AG09319 (cell line): ENCODE measurements at places on chromosomes 5 and 9.
A peak's percentile ranks its signal among the peaks of the same experiment; 100 is the strongest.

DNA sequence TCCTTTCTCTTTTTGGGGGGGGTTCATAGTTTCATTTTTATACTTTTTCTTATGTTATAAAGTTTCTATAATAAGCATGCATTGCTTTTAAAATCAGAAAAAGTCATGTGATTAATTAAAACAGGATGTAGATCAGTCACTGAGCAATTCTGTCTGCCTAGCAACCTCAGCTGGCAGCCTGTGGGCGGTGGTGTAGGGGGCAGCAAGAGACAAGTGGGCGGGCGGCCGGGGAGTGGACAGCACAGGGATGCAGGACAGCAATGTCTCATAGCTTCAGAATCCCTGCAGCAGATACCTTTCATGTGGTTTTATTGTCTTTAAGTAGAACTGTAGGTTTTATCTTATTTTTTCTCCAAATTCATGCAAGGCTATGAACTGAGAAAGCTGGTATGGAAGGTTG, 101.9 kb upstream of the S1PR3 start:
- DNase-seq, result no peak

- DNase-seq, result no peak
These were observed at the start of gene HTR4 for GRCh38 chr5:148653836-148654781. HTR4 (minus strand) TSS chr5:148654527; CDS start chr5:148637014, 17,513 bp downstream.

- DNase-seq, result no peak
These were observed 449.6 kb upstream of the BRINP1 start for GRCh38 chr9:119818726-119819435.

DNA sequence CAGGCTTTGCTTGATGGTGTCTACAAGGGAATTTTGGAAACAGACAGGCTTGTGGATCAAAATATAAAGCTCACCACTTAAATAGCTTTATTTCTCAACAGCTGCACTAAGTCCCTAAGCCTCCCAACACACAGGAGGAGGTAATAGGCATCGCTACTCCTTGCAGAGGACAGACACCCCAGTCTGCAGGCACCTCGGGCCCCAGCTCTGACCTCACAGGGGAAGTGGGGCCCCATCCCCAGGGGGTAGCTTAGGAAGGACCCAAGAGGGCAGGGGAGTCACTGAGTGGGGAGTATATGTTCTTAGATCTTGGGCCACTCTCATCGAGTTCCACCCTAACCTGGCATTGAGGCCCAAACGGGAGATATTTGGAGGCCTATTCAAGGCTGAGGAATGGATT, 66.7 kb upstream of the XPA start:
- no peak for DNase-seq

- DNase-seq, result no peak
These were observed 15.0 kb downstream of the FER start for GRCh38 chr5:108762660-108763059.

DNA sequence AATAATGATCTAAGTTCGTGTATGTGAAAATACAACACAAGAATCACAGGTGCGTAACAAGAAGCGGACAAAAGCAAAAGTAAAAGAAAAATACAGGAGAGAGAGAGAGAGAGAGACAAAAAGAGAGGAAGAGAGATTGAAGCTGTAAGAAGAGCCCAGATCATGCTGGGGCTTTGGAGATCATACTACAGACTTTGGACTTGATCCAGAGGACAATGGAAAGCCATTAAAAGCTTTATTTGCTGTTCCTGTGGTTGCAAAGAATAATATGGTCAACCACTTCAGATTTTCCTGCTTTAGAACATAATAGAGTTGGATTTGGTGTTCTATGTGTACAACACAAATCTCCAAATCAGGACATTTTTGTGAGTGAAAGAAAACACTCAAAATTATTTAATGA, 561.4 kb downstream of the CAAP1 start:
- DNase-seq, result no peak

GRCh38 chr5:116446356-116447005, 128.1 kb downstream of the SEMA6A start:
- no peak for DNase-seq

DNA sequence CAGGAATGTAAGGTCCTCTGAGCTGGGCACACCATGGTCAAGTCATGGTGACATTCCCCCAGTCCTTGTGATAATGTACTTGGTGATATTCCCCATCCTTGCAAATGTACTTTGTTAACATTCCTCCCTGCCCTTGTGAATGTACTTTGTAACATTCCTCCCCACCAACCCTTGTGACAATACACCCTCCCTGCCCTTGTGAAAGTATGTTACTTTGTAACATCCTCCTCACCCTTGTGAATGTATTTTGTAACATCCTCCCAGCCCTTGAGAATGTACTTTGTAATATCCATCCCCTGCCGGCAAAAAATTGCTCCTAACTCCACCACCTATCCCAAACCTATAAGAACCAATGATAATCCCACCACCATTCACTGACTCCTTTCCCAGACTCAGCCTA, 53.3 kb downstream of the RAPGEF6 start:
- DNase-seq, result no peak

DNA sequence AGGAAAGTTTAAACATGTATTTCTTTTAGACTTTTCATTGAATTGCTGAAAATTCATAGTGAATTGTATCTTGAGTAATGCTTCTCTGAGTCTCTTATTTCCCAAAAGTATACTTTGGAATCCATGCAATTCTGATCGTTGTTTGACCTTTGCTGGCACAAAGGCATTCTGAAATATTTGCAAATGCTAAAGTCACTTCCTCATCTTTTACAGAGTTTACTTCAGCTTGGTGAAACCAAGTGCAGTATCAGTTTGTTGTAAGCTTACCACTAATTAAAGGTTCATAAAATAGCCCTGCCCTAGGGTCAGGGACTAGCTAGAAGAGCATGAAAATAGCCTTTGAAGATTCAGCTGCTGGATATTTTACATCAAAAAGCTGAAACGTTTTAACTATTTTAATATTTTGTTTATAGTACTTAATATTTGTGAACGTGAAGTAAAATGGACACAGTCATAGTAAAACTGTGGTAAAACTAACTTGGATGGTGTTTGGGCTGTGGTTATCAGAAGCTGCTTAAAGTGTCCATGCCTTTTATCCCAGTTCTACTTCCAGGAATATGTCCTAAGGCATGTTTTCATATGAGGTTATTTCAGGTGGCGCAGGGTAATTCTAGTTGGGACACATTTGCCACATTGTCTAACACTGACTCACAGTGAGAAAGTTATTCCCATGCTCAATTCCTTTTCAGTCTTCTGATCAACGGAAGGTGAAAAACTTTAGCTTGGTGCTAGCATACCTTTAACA, 45.3 kb downstream of the SLC22A5 start:
- DNase-seq, result peak; percentile 38

- peak; percentile 2 for DNase-seq
These were observed 5.5 kb downstream of the C7 start for GRCh38 chr5:40914835-40915234.

GRCh38 chr9:89807682-89808075, 202.9 kb downstream of the GADD45G start:
- no peak for DNase-seq

DNA sequence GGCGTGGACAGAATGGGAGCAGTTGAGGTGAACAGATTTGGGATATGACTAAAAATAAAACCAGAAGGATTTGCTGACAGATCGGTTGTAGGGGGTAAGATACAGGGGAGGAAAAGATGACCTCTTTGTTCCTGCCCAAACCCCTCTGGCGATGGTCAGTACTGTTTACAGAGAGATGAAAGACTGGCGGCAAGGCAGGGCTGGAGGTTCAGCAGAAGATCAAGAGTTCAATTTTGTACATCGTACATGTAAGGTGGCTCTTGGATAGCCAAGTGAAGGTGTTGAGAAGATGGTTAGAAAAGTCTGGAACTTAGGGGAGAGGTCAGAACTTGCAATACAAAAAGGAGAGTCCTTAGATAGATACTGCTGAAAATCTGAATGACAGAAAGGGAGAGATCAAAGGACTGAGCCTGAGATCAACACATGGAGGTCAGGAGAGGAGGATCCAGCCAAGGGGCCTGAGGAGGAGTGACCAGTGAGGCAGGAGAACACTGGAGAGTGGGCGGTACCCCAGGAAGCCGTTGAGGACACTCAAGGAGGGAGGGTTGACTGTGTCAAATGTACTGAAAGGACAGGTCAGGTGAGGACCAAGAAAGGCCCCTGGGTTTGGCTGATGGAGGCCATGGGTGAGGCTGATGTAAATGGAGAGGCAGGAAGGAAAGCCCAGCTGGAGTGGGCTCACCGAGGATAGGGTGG, 7.1 kb downstream of the IL4 start:
- DNase-seq, result no peak

DNA sequence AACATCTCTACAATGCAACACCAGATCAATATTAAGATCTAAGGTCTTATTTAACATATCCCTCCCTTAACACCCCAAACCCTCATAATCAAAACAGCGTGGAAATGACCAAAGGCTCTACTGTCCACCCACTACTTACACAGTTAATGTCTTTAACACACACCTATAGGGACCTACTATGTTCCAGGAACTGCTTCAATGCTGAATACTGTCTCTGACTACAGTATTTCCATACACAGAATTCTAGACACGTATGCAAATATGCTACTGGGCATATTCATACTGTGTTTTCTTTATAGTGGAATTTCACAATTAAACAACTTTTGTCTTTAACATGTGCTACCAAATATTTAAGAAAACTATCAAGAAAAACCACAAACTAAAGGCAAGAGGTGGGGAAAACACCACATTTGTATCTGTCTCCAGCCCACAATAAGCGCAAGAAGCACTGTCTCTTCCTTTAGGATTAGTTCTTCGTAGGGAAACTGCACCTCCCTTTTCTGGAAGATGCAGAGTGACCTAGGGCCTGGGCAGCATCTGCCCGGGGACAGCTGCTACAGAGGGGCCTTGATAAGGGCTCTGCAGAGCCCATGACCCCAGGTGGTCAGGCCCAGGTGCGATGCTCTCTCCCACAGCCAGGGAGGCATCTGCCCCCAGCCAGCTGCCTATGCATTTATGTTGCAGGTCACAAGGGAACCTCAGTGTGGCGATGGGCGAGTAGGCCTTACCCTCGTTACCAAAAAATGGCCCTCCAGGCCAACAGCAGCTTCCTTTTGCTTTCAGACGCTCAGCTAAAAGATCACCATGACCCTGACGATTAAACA, 55.2 kb downstream of the PSMB7 start:
- DNase-seq, result no peak

DNA sequence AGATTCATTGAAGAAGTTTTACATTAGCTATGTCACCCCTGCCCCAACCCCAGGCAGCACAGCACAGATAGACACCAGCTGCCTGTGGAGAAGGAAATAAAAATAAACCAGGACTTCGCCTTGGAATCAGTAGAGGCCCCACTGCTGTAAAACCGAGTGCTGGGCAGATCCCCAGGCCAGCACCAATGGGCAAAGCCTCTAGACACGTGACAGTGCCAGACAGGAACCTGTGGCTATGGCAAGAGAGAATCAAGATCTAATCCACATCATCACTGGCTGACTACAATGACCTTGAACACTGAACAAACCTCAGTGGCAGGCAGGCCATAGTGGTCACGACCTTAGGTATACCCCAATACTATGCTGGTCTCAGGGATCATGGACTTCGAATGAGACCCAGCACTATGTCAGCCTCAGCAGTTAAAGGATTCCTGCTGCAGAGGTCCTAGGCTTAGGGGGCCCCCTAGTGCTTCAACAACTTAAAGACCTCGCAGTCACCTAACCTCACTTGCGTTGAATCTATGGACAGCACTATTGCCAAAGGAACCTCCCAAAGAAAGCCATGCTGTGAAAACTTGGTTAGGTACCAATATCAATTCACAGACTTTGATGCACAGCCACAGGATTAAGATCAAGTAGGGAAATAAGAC, 2118.6 kb upstream of the C9orf72 start:
- no peak for DNase-seq

GRCh38 chr9:86034863-86035734, 64.3 kb downstream of the GOLM1 start:
- DNase-seq, result no peak

DNA sequence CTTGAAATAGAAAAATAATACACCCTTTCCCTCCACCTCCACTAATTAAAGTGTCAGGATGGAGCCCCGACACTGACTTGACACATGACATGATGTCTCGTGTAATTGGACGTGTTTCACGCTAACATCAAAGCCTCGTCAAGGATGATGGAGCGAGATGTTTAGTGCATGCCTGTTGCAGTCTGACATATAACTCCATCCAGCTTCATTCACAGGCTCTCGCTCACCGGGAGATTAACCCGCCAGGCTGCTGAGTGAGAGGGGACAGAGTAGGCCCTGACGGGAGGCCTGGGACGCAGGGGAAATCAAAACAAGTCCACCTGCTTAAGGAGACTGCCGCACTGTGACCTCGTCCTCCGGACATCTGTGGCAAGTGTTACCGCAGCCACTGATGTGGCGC, 263.5 kb downstream of the SLIT3 start:
- no peak for DNase-seq

DNA sequence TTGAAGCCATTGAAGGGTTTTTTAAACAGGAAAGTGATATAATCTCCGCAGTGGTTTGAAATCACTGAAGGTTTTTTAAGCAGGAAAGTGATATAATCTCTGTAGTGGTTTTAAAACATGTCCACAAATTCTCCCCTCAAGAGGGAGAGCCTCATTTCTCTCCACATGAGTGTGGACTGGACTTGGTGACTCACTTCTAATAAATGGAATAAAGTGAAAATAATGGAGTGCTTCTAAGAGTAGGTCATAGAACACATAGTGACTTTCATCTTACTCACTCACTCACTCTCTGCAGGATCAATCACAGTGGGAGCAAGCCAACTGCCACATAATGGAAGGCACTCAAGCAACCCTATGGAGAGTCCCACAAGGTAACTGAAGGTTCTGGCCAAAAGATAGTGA, 12.0 kb downstream of the CTNNAL1 start:
- DNase-seq, result no peak

DNA sequence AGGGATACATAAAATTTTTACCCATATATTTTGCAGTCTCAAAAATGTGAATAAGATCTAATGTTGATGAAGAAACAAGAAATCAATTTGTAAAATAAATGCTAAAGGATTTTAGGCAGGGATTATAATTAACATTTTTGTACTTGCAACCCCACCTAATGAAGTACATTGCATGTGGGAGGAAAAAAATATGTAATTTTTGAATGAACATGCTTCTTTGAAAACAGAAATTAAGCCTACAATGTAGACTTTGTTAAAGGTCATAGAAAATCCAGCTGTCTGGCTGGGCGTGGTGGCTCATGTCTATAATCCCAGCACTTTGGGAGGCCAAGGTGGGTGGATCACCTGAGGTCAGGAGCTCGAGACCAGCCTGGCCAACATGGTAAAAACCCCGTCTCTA, 15.6 kb downstream of the SLC27A6 start:
- DNase-seq, result no peak

GRCh38 chr5:141877356-141878185, 639 bp downstream of the PCDH1 start:
- no peak for DNase-seq

DNA sequence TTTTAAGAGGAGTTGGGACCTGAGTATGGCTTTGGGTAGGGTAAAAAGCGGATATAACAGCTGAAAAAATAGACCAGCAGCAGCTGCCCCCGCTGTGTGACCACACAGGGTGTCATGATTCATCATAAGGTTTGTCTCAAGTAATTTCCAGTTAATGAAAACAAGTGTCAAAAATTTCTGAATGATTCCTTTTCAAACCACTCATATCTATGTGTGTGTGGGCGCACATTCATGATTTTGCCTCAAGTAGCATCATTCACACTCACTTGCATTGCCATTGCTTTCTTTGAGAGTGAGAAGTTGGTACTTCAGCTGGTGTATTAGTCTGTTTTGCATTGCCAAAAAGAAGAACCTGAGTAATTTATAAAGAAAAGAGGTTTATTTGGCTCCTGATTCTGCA, 12.1 kb upstream of the TNFAIP8 start:
- DNase-seq, result no peak

GRCh38 chr5:65172486-65173129, 309.1 kb downstream of the ADAMTS6 start:
- DNase-seq, result no peak

- no peak for DNase-seq
These were observed 50.2 kb upstream of the DAB2IP start for GRCh38 chr9:121601194-121601593.
